Naive thymus-derived CD8-positive, alpha-beta T cell (primary cell): ENCODE measurements at places on chromosomes 3 and 15. TPM values are rescaled to one million over a fixed set of nuclear protein-coding genes. Genes with fewer than 3 reads are reported as not detected.

GRCh38 chr15:62855085-62855476, 187.5 kb upstream of the TPM1 start:
- DNase-seq, result no peak

GRCh38 chr3:184380627-184381260, 890 bp downstream of the CHRD start:
- no peak for DNase-seq

- DNase-seq, result no peak
These were observed 22.3 kb downstream of the HACL1 start for GRCh38 chr3:15579051-15579450.

GUCA1C gene
- not detected for polyA plus RNA-seq

LXN gene
- polyA plus RNA-seq, result 12.8 TPM

RBP2 gene
- not detected for polyA plus RNA-seq

FOXB1 gene
- polyA plus RNA-seq, result not detected
